T-cell (primary cell): ENCODE measurements at places on chromosomes 1 and 21. TPM values are rescaled to one million over a fixed set of nuclear protein-coding genes. Genes with fewer than 3 reads are reported as not detected.

GRCh38 chr1:10662824-10663677, 133.4 kb downstream of the CASZ1 start:
- no peak for DNase-seq

- DNase-seq = no peak
These were observed 75.2 kb downstream of the NGF start for GRCh38 chr1:115262886-115263285.

- DNase-seq = no peak
These were observed 6.3 kb upstream of the TDRD10 start for GRCh38 chr1:154495496-154496273.

DNA sequence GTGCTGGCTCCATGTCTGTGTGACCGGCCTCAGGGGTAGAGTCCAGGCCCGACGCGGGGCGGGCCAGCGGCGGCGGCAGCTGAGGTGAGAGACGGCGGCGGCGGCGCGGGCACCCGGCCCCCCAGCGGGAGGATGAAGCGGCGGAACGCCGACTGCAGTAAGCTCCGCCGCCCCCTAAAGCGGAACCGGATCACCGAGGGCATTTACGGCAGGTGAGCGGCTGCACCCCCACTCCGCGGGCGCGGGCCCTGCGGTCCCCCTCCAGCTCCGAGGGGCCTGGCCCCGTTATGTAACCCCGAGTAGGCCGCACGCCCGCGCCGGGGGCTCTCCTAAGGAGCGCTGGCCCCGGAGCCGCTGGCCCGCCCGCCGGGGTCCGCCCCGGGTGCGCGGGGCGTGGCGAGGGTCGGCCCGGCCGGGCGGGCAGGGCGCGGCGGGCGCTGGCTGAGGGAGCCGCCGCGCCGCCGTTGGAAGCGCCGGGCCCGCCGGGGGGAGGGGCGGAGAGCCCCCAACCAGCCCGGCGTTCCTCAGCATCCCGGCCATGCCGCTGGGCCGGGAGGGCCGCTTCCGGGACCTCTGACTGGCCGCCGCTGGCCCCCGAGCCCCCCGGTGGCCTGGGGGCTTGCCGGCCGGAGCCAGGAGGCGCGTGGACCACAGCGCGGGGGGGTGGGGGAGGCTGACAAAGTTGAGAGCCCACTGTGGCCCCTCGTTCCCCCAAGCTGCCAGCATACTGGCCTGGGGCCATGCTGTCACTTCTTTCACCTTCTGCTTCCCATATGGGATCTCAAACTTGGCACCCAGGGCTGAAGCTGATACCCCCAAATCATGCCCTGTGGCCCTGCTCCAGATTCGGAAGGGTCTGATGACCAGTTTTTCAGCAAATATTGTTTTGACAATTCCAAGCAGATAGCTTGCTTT, 527 bp downstream of the MACO1 start:
- peak; percentile 78 for DNase-seq

DNA sequence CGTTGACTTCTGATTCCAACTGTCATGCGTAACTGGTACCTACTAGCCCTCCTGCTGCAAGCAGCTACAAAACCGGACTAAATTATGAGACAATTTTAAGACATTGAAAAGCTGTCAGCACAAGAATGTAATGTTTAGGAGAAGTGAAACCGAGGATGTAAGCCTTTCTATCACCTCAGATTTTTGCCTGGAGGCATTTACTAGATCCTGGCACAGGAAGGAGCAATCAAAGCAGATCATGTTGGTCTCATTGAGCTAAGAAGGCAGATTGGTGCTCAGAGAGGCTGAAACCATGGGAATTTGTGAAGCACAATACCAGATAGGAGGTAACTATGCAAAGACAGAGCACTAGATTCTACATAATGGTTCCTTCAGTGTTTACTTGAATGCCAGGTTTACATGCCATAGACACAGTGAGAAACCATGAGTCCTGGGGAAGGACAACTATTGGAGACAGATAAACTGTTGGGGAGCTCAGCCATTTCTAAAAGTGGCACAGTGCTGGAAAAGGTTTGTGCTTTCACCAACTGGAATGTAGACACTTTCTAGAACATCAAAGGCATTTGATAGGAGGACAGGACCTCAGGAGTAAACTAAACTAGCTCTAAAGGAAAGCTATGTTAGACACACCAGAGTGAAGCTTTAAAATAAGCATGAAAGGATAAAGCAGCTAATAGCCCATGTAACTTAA, 179.4 kb downstream of the LYPLAL1 start:
- no peak for DNase-seq

DNA sequence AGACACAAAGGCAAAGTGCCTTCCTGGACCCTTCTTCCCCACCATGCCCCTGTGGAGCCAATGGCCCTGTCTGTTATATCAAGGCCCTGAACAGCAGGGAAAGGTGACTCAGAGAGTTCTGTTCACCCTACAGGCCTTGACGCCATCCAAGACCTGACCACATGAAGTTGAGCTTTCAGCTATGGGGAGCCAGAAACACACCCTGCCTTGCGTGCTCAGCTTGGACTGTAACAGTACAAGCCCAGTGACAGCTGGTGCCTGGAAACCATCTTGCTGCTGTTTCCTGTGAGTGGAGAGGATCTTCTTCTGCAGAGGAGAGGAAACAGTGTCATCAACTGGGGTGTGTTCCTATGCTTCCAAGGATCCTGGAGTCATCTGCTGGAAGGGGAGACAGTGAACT, 165.0 kb upstream of the IRF2BP2 start:
- no peak for DNase-seq

- DNase-seq = no peak
These were observed 161.5 kb downstream of the IER5 start for GRCh38 chr1:181250038-181250437.

DNA sequence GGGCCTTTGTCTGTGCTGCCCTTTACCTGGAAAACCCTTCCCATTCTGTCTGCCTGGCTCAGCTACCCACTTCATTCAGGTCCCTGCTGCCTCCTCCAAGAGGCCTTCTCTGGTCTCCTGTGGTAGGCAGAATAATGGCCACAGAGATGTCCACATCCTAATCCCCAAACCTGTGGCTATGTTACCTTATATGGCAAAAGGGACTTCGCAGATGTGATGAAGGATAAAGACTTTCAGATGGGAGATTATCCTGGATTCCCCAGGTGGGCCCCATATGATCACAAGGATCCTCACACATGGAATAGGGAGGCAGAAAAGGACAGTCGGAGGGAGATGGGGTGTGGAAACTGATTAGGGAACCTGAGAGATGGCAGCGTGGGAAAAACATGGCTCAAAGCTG, 14.2 kb upstream of the RUNX3 start:
- no peak for DNase-seq

GRCh38 chr1:118688891-118689290, 299.3 kb downstream of the TBX15 start:
- DNase-seq = no peak

DNA sequence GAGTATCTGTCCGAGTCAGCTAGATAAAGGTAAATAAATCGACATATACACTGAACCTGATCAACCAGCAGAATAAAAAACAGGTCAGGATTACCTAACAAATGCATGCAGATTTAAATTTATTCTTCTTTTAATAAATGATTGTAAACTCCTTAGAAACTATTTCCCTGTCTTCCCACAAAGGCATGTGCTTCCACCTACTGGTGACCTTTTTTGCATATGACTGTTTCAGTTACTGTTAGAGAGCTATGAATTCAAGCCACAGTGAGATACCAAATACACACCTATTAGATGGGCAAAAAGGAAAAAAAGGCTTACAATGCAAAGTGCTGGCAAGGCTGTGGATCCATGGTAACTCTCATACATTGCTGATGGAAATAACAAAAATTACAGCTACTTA, 957.4 kb upstream of the NCAM2 start:
- DNase-seq = no peak

DNA sequence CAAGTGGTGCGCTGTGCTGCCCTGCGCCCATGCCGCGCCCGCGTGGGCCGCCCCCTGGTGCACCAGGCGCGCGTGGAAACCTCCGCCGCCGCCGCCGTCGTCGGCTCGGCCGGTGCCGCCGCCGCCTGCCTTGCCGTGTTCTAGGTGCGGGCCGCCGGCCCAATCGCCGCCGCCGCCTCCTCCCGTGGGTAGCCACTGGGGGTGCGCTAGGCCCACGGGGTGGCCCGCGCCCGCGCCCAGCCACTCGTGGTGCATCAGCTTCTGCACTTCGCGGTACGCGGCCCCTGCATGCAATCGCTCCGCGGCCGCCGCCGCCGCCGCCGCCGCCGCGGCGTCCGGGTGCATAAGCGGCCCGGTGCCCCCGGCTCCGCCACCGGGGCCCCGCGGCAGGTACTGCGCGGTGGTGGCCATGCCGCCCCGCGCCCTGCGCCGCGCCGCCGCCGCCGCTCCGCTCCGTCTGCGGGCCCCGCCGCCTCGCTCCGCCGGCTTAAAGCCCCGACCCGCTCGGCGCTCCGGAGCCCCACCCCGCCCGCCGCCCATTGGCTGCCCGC, at the start of gene POU3F1:
Gene POU3F1 (minus strand): TSS at position 461 of the 551 bp plus-strand sequence. CDS start 50 bp downstream, at position 411.
- DNase-seq = no peak

- DNase-seq = no peak
These were observed 55.5 kb downstream of the TRIM11 start for GRCh38 chr1:228350831-228351781.

- no peak for DNase-seq
These were observed 363.0 kb downstream of the PTBP2 start for GRCh38 chr1:97084546-97084945.

DNA sequence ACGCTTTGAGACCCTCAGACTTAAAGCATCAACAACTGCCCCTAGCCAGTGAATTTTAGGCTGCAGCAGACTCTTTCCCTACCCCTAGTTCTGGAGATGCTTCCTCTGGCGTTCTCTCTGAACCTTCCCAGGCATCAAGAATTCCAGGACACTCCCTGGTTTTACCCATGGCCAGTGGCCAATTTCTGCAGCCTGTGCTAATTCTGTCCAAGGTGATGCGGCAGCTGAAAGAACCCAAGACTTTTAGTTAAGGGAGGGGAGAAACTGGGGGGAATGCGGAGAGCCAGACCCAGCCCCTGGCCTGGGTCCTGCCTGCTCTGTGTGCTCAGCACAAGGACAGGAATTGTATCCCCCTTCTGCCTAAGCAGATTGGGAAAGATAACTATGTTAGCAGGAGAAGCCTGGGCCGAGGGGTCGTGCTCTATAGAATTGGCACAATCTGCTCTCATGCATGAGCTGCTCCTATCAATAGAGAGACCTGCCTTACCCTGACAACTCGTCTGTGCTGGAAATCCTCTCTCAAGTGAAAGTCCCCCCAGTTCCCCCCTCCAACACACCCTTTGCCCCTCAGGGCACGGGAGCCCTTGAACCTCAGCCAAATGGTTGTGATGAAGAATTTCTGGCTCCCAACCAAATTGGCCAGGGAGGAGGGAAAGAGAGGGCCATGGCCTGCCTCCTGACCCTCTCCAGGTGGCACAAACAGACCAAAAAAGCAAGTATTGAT, 5.4 kb upstream of the GJA8 start:
- DNase-seq = no peak

GRCh38 chr1:1942753-1943656, 23.9 kb upstream of the TMEM52 start:
- no peak for DNase-seq

OPRD1 gene
- not detected for total RNA-seq

S100A8 gene
- not detected for total RNA-seq

S100A2 gene
- total RNA-seq = 0.66 TPM

ADAM30 gene
- total RNA-seq = not detected

AIRE gene
- 0.46 TPM for total RNA-seq

SPRR2E gene
- not detected for total RNA-seq

FPGT gene
- total RNA-seq = 4.6 TPM

IGSF3 gene
- total RNA-seq = not detected

P3H1 gene
- total RNA-seq = 58.3 TPM
